Dorsolateral prefrontal cortex (tissue), 122 donors: ENCODE measurements at places on chromosomes 1 and 21. TPM values are rescaled to one million over a fixed set of nuclear protein-coding genes. Genes with fewer than 3 reads are reported as not detected.

Gene CTSE
- not detected for total RNA-seq

Gene PLEKHA6
- 98.5 TPM for total RNA-seq

Gene HFM1
- total RNA-seq: 3.9 TPM

Gene CA14
- total RNA-seq: 19.6 TPM

Gene IFI44
- total RNA-seq: 16.5 TPM

Gene IFNLR1
- 3.6 TPM for total RNA-seq

Gene RIPK4
- not detected for total RNA-seq

Gene PADI3
- not detected for total RNA-seq

GRCh38 chr1:23210351-23210785, 6.9 kb downstream of the HTR1D start:
- no peak for DNase-seq

DNA sequence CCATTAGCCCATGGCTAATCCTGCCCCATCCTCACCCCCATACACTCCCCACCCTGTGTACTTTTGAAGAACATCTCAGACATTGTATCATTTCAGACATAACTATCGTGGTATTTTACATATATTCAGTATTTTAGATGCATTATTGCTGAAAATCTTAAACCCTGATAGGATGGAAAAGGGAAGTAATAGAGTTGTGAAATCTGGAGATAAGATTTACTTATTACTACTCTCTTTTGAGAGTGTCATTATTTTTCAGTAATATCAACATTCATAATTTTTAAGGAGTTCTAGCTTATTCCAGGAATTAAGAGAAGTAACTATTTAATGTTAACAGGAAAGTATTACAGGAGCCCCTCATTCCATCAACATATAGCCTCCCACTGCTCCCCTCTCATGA, 34.4 kb downstream of the ADCY10 start:
- no peak for DNase-seq

DNA sequence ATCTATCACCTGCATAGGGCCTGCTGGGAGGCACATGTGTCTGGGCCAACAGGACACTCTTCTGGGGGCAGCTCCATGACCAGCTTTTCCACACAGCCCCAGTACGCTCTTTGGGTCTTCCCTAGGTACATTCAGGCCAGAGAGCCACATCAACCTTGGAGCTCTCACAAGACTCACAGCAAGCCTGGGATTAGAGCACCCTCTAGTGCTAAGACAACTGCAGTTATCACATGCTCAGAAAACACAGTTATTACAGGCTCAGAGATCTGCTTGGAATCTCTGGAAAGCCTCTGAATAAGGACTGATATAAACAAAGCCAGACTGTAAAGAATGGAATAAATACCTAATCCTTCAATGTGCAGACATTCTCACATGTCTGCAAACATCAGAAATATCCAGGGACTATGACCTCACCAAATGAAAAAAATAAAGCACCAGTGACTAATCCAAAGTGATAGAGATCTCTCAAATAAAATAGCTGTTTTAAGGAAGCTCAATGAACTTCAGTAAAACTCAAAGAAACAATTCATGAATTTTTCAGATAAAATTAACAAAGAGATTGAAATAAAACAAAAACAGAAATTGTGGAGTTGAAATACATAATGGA, 563.9 kb upstream of the NR5A2 start:
- no peak for DNase-seq

GRCh38 chr1:214660900-214661299, 57.9 kb downstream of the CENPF start:
- DNase-seq: peak; percentile 67

GRCh38 chr1:20349561-20349960, 58.9 kb downstream of the VWA5B1 start:
- DNase-seq: no peak

- no peak for DNase-seq
Measured at GRCh38 chr1:201947697-201948008, 1.3 kb upstream of the LMOD1 start.

DNA sequence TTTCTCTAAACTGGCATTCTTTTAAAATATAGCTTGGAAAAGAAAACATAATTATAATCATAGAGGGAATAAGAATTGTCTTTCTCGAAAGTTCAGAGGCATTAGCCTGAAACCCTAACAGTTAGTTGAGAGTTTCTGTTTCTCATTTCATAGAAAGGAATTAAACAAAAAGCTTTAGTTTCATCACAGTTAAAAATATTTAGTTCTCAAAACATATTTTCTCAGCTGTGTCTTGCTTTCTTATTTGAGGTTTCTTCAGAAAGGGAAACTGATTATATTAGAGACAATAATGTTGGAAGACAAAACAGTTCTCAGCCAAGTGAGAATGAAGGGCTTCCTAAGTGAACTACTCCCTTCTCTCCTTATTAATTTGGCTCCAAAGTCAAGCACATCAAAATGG, 75.4 kb upstream of the C1orf105 start:
- no peak for DNase-seq

GRCh38 chr1:226476648-226477319, 68.9 kb upstream of the PARP1 start:
- DNase-seq: no peak

GRCh38 chr1:162056043-162056442, 13.4 kb upstream of the NOS1AP start:
- DNase-seq: peak; percentile 81
